NCI-H1694 treated with DMSO at 0.1 percent for 48 hours (cell line): ENCODE measurements at places on chromosomes 5 and 9.
A peak's percentile ranks its signal among the peaks of the same experiment; 100 is the strongest.

- no peak for DNase-seq
These were observed 7.1 kb downstream of the STK10 start for GRCh38 chr5:172180936-172181335.

GRCh38 chr9:107588393-107588792, 98.8 kb upstream of the KLF4 start:
- DNase-seq, result no peak

DNA sequence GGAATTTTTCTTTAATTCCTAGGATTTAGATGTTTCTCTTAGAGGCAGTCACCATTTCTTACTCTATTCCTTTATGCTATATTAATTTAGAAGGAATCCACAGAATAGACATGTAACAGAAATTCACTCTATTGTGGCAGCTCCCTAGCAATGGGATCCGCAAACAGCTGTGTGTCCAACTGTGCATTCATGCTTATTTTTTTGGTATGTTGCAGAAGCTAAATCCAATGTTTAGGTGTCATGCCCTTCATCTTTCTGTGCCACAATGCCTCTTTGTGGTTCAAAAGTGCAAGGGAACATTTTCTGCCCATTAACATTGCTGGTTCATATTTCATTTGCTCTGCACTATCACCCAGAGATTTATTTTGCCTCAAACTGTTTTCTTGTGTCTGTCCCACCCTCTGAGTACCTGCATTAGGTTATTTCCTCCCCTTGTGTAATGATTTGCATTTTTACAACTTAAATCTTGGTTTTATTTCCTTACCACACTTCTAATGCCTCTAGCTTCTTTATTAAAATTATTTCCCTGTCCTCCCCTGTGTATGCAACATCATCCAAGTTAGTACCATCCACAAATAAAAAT, 816.5 kb downstream of the EFNA5 start:
- DNase-seq, result no peak

DNA sequence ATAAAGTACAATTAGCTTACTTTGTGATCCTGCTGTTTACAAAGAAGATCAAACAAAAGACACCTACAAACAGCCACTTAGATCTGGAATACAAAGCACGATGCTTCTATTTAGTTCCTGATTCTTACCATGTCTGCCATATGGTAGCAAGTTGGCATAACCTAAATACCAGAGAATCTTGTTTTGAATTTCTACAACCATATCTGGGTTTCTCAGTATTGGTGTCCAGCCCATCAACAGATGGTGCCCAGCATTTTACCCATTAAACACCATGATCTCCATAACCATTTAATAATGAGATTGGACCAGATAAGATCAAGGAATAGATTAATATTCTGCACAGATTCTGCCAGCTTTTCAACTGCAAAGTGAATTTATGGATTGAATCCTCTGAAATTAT, 29.8 kb downstream of the SLC24A2 start:
- no peak for DNase-seq

- no peak for DNase-seq
These were observed 28.9 kb upstream of the GLIS3 start for GRCh38 chr9:4328723-4329122.

DNA sequence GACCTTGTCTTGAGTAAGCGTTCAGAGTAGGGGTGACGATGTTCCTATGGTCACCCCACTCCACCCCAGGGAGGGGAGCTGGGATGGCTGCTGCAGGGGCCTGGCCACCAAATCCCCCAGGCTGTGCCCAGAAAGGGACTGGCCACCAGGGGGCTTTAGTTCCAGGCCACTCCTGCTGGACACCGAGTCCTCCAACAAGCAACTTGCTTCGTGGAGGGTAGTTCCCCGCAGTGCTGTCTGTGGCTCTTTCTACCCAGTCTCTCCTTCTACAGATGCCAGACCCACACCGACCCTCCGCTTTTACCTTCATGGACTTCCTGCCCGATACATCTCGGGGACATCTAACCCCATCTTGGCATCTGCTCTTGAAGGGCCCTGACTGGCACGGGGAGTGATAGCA, 35.7 kb upstream of the GABRP start:
- no peak for DNase-seq

GRCh38 chr5:151570512-151571269, 20.4 kb downstream of the FAT2 start:
- no peak for DNase-seq

GRCh38 chr9:97384406-97385262, 27.3 kb upstream of the TDRD7 start:
- DNase-seq, result no peak

DNA sequence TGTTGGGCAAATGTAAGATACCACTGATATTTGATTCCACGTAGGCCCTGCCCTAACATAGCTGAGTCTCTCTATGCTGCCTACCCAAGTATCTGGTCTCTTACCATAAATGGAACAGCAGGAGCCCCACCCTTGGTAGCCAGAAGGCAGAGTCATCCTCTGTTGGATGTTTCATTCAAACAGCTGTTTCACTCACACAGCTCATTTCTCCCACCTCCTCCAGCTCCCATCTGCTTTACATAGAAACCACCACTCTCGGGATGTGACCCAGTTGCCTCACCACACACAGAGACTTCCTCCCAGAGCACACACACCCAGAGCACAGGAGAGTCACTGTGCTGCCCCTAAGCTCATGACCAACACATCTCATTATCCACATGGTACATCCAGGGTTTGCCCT, 165.3 kb downstream of the TMEM167A start:
- peak; percentile 6 for DNase-seq

- no peak for DNase-seq
These were observed 44.4 kb downstream of the DROSHA start for GRCh38 chr5:31487506-31487905.

- no peak for DNase-seq
These were observed 179.6 kb upstream of the PITX1 start for GRCh38 chr5:135213466-135214239.

- DNase-seq, result no peak
These were observed 15.6 kb downstream of the AK8 start for GRCh38 chr9:132862533-132862932.

- no peak for DNase-seq
These were observed 370.9 kb upstream of the PRR16 start for GRCh38 chr5:120093178-120093577.

GRCh38 chr5:69489246-69489645, 3.3 kb upstream of the OCLN start:
- DNase-seq, result no peak

DNA sequence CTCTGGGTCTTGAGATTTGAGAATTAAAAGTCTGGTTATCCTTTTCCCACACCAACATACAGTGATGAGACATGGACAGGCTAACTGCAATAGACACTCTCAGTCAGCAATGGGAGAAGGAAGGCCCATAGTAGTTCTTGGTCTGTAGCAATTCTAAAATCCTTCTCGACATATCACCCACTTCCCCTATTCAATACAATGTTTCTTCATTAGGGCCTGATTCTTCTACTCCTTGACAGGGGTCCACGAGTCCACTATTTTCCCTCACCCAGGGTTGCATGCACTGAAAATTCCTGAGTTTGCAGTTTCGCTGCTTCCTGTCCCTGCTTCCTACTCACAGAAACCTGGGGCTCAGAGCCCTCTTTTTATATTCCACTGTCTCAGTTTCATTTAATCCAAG, 402.8 kb downstream of the MAT2B start:
- DNase-seq, result no peak

GRCh38 chr9:13009871-13010270, 235.1 kb downstream of the LURAP1L start:
- no peak for DNase-seq

DNA sequence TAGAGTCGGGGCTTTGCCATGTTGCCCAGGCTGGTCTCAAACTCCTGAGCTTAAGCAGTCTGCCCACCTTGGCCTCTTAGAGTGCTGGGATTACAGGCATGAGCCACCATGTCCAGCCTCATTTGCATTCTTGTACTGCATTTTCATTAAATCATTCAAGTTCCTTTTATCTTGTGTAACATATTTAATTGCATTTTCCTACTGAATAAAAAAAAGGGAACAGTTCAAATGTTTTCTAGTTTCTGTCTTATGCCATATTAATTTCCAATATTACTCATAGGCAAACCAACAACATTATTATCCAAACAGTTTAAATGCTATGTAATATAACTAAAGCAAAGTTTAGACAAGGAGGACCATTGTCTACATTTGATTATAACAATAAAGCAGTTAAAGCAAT, 6.1 kb downstream of the SLC31A1 start:
- DNase-seq, result no peak

- no peak for DNase-seq
These were observed 154.1 kb downstream of the SNX18 start for GRCh38 chr5:54671681-54672080.

- no peak for DNase-seq
These were observed 92.5 kb downstream of the PCDH1 start for GRCh38 chr5:141785711-141786110.

- DNase-seq, result no peak
These were observed 1.0 kb downstream of the DOCK8 start for GRCh38 chr9:215631-216155.

GRCh38 chr5:78886341-78887230, 98.5 kb downstream of the ARSB start:
- peak; percentile 9 for DNase-seq

GRCh38 chr5:1511048-1511447, 12.7 kb downstream of the LPCAT1 start:
- no peak for DNase-seq

GRCh38 chr5:143383988-143384387, 19.5 kb downstream of the NR3C1 start:
- no peak for DNase-seq

- DNase-seq, result no peak
These were observed 138.8 kb upstream of the COL5A1 start for GRCh38 chr9:134502809-134503211.

- peak; percentile 43 for DNase-seq
These were observed 1.2 kb downstream of the MAP1B start for GRCh38 chr5:72108202-72109061.

- no peak for DNase-seq
These were observed 411.1 kb upstream of the NUDT12 start for GRCh38 chr5:103973669-103974068.

DNA sequence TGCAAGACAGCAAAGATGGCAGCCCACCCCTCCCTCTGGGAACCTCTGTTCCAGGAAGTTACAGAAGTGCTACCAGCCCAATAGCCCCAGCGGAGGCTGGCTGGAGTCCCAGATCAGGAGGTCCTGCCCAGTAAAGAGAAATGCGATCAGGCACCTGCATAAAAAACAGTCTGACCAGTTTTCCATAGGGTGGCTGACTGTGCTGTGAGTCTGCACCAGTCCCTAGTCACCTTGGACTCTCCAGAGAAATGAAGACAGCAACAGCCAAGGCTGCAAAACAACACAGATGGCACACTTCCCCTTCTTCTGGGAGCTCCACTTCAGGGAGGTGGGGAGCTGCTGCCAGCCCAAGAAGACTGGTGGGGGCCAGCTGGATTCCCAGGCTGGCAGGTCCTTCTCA, 265.5 kb upstream of the PCSK5 start:
- DNase-seq, result no peak

- DNase-seq, result no peak
These were observed 93.3 kb downstream of the RAPGEF6 start for GRCh38 chr5:131541762-131542161.

DNA sequence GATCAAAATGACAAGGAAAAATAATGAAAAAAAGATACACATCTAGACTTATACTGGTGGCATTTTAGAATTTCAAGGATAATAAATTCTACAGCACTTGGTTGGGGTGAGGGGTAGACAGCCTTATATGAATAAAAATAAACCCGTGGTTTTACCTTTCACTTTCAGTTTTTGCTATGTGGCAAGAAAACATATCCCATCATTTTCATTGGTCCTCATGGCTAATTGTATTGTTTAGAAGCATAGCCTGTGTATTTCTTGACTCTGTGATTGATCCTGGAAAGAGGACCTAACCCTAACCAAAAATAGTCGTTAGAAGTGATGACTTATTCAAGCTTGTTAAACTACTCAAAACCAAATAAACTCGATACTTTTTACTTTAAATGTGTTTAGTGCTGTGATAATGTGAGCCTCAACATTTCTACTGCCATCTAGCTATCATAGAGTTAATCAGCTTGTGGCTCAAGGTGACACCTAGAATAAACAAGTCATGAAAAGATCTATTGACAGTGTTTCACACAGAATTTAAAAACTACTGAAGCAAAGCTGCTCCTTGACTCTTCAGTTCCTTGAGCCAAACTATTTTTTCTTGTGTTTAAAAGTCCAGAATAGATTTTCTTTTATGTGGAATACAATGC, 153.3 kb upstream of the IZUMO3 start:
- no peak for DNase-seq

DNA sequence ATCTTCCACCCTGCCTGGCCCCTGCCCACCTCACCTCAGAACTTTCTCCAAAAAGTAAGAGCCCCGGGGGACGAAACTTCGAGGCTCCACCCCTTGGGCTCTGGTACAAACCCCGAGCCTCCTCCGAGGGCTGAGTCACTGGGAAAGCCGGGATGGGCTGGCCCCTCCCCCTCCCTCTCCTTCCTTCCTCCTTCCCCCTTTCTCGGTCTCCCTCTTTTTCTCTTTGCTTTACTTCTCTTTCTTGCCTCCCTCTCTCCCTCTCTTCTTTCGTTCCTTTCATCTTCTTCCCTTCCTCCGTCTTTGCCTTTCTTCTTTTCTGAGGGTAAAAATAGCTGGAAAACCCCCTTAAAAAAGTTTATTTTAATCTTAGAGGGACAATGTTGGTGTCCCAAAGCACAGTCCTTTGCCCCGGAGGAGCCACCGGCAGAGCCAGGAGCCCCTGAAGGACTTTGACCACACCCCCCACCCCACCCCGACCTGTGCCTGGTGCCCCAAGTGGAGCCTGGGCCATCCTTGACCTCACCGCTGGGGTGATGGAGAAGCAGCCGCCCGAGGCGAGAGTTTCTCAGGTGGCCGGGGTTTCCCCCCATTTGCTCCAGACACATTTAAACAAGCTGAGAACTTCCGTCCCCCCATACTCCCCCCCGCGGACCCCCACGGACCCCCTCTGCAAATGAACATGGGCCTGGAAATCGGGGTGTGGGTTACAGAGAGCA, 5.7 kb upstream of the NOTCH1 start:
- DNase-seq, result no peak

DNA sequence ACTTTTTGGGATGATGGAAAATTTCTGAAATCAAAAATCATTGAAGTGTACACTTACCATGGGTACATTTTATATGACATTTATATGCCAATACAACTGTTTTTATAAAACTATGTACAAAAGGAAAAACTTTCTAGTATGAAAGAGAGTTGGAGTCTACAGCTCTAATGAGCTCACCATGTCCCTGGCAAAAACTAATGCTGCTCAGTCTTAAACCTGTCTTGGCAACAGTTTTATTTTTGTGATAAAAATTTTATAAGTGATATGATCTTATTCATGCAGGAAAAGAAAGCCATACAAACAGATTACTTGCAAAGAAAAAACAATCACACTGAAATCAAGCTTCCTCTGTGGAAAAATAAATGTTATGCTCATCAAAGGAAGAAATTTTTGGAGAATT, 78.9 kb upstream of the RASEF start:
- no peak for DNase-seq
